ENCODE measurements at places on chromosomes 5 and 9.
A peak's percentile ranks its signal among the peaks of the same experiment; 100 is the strongest.

DNA sequence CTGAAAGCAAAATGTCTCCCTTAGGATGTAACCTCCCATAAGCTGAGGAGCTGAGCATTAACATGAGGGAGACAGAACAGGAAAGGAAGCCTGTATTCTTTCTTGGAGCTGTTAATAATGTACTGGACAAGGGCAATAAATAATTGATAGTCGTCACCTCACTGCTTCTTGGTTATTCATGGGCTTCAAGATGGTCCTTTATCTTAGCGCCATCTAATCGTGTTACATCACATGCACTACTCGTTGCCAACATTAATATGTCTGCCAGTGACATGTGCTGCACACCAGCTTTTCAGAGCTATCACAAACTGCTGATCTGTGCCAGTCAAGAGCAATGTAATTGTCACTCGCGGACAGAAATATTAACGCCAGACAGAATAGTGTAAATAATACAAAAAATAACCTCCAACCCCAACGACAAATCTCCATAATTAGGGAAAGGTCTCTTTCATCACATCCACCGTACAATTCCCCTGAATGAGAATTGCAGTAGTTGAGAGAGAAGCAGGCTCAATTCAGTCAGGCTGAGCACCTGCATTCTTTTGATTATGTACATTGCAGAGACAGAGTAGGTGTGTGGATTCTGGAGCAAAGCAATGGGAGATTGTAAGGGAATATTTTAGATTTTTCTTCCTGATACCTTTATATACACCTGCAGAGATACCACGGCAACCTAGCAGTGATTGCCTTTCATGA is 267.1 kb downstream of the SPATA31D1 start:
- no peak for DNase-seq

GRCh38 chr9:87556821-87557220 is 59.2 kb downstream of the DAPK1 start:
- DNase-seq, result no peak

- no peak for DNase-seq
Observed at GRCh38 chr5:17190799-17191391, 26.5 kb upstream of the BASP1 start.

DNA sequence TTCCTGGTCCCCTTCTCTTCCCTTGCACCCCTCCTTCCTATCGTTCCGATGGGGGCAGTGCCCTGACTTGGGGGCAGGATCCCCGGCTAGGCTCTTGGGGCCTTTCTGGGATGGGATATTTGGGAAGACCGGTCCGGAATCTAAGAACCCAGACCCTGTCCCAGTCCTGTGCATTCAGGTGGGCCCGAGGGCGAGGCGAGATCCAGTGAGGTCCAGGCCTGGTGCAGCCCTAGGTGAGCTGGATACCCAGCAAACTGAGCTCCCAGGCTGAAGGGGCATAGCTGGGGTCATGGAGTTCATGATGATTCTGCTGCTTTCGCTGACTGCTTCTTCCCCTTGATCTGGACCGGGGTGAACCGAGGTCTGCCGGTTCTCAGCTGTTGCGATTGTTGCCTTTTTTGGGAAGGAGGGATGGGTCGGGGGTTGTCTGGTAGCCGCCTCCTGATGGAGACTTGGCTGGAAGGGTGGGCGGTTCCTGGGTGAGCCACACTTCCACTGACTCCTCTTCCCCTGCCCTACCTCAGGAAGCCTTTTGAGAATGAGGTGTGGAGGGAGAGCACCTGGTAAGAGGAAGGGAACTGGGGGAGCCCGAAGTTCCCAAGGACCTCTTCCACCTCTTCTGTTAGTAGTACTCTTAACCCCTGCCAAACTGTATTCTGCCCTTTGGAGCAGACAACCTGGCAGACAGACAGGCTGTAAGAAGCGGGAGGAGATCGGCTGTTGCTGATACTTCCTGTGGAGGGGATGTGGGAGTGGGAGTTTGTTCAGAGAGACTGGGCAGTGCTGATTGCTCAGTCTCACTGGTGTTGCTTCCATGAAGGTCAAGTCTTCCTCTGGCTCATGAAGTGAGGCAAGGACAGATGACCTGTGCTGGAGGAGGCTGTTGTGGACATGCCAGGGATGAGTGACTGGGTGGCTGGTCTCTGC is 1.0 kb downstream of the LRRC8A start:
- no peak for DNase-seq

DNA sequence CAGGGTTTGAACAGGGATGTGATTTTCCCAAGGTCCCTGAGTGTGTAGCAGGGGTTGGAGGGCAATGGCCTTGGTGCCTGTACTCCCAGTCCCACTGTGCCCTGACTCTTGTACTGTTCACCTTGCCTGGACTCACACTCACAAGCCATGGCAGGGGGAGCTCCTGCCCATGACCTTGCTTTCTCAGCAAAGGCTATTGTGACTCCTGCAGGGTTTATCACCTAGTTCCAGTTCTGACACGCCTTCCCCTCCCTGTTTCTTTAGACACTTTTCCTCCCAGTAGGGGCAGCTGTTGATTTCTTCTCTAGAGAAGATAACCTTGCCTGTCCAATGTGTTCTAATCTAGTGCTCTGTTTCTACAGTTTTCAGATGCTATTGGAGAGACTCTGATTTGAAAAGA is 139.5 kb downstream of the FSTL4 start:
- DNase-seq, result no peak

DNA sequence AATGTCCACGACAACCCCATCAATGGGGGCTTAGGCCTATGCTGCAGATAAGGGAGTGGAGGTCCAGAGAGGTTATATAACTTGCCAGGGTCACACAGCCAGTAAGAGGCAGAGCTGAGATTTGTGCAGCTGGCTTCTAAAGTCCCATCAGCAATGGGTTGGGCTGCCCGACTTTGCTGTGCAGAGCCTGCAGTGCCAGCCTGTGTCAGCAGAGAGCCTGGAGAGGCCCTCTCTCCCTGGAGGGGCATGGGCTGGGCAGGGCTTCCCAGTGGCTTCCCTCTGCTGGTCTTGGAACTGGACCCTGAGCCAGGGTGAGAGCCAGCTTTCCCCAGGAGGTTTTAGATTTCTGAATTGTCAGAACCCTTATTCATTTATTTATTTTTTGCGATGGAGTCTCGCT is 77.2 kb upstream of the RAPGEF1 start:
- DNase-seq, result no peak

- DNase-seq, result no peak
Observed at GRCh38 chr5:136123236-136123768, 9.3 kb upstream of the SMAD5 start.

GRCh38 chr5:6498968-6499367 is 50.3 kb downstream of the UBE2QL1 start:
- no peak for DNase-seq

GRCh38 chr9:128025736-128026135 is 41.4 kb downstream of the NAIF1 start:
- DNase-seq, result no peak

DNA sequence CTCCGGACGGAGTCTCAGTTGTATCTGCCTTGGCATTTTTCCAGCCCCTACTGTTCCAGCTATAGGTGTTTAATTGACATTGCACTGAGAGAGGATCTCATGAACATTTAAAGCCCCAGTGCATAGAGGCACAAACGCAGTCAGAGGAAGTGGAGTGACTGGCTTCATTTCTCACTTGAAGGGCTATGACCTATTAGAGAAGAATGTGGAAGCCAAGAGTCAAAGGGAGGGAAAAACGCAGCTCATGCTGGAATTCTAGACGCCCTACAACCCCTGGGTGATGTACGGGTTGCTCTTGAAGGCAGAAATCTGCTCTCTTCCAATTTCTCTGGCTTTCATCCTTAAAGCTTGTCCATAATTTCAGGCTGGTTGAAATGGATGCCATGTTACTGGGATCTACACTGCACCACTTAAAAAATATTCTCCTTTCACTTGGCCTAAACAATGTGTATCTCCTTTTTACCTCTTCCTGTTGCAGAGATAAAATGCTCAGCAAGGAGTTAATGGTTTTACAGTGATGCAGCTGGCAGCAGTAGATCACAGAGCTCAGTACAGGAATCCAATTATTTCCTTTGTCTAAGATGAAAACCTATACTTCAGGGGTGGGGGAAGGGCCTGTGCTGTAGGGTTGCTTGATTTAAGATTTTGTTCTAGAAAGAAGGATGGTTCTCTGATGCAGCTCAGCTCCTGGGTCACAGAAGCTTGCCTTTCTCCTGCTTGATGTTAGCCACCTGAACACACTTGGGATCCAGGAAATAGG is 61.8 kb upstream of the MAMDC2 start:
- no peak for DNase-seq

- DNase-seq, result no peak
Observed at GRCh38 chr9:131625790-131626670, 80.7 kb downstream of the PRRT1B start.

- no peak for DNase-seq
Observed at GRCh38 chr9:98774746-98775145, 21.6 kb downstream of the ANKS6 start.

GRCh38 chr5:150118561-150119229 is 32.3 kb upstream of the CSF1R start:
- DNase-seq, result no peak

GRCh38 chr5:157708866-157709265 is 22.4 kb upstream of the THG1L start:
- DNase-seq, result no peak

GRCh38 chr9:33877727-33878489 is 60.9 kb downstream of the UBE2R2 start:
- no peak for DNase-seq

GRCh38 chr5:150542933-150543445 is 35.1 kb downstream of the NDST1 start:
- no peak for DNase-seq

GRCh38 chr9:129496473-129497004 is 124.4 kb downstream of the C9orf50 start:
- peak; percentile 93 for DNase-seq

GRCh38 chr5:89584339-89584956 is 701.5 kb upstream of the MEF2C start:
- no peak for DNase-seq

- DNase-seq, result no peak
Observed at GRCh38 chr9:726005-726404, 115.5 kb upstream of the DMRT1 start.

- DNase-seq, result no peak
Observed at GRCh38 chr9:120690372-120690771, 23.9 kb downstream of the MEGF9 start.

DNA sequence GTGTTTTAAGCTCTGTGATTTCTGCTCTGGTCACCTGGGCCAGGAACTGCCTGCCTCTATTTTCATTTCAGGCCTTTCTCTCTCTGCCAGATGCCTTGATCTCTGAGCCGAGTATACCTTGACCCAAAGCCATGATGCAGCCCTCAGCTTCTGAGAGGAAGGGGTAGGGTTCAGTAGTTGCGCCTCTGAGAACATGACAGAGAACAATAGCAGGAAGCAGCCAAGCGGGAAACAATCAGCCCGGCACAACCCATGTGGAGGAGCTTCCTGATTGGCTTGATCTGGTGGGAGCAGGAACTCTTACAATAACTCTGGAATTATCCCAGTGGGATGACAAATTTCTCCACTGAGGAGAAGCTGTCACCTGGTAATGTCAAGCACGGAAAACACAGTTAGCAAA is 127.4 kb downstream of the PALM2AKAP2 start:
- DNase-seq, result no peak

- DNase-seq, result no peak
Observed at GRCh38 chr5:19018822-19019221, 969.2 kb downstream of the CDH18 start.

DNA sequence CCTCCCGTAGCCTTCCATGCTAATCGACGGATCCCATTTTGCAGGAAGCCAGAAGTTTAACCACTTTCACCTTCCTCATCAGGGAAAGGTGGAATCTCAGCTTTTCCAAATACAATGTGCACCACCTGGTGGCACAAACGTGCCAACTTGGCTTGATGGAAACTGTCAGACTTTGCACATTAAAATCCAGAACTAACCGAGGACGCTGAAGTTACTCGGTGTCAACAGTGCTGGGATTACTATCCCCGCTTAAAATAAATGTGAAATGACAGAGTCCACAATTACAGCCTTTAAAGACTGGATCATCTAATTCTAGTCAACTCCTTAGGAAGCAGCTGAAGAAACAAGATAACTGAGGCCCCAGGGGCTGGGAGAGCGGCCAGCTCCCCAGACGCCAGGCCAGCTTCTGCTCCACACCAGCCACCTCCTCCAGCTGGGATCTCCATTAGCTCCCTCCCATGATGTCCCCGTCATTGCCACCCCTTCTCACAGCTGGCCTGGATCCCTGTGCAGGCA is 50.1 kb upstream of the RETREG1 start:
- DNase-seq, result no peak

DNA sequence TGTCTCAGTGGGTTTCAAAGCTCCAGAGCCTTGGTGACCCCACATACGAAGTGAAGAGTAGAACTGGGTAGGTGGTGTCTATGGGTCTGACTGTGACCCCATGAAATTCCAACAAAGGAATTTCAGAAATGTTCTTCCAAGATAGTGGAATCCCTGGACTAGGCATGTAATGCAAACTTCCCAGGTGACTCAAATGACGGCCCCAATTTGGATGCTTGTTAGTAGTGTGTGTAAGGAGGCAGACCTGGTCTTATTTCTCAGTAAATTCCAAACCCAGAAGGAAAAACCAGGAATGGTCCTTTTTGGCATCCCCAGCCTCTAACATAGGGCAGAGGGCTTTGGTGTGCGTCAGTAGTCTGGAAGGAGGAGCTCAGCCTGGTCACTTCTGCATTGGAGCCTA is 43.6 kb upstream of the ABCA1 start:
- no peak for DNase-seq

DNA sequence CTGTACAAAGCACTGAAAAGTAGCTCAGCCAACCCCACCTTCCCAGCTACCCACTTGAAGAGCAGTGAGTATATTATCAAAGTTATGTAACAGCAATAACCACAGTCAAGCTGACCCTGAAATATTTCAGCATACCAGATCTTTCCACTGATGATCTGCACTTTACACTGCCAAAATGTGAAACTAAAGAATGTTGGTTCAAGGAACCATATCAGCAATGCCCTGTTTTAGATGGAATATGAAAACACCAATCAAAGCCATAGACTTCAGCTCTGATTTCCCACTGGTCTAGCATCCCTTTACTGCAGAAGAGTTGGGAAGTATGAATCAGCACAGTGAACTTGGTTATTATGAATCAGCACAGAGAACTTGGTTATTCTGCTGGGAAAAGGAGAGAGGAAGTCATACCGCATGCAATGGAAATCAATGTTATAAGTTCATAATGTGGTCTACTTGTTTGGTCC is 20.0 kb downstream of the CEMIP2 start:
- DNase-seq, result no peak

- DNase-seq, result no peak
Observed at GRCh38 chr9:113219969-113220368, 1.1 kb downstream of the FKBP15 start.

Data from activated effector memory CD4-positive, alpha-beta T cell treated with anti-CD3 and anti-CD28 coated beads, Interleukin-2, amount 50 U/mL, for 16 hours (primary cell).